ENCODE measurements at places on chromosomes 3 and 15.

GRCh38 chr3:112078125-112079083 lies 7.8 kb upstream of the C3orf52 start:
- no peak for DNase-seq

DNA sequence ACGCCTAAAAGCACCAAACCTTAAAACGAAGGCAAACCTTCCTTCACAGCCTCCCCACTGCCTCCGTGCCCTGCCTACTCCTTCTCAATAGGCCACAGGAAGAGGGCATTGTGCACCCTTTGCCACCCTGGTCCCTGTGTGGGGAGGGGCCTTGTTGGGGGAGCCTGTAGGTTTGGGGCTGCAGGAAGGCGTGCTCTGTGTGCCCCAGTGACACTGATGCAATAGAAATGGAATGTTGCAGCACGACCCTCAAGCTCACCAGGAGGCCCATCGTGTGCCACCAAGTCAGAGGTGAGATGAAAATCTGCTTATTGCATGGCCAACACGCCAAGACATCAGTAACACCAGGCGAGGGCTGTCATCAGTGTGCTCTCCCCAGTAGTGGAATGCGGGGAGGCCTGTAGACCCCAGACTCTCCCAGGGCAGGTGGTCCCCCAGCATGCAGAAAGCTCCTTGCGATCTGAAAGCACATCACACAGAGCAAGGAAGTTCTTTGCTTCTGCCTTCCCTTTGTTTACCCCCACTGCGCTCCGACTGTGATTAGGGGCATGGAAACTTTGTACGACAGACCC lies 86.2 kb downstream of the ASB7 start:
- DNase-seq = no peak

GRCh38 chr15:92524874-92525565 lies 130.6 kb downstream of the FAM174B start:
- no peak for DNase-seq

GRCh38 chr3:14935592-14936345 lies 11.6 kb upstream of the NR2C2 start:
- no peak for DNase-seq

Measured in AG10803 (cell line).